T-helper 2 cell treated with Interferon-gamma antibody and Interleukin-4, amounts not matched to agents 5 μg/mL and 100 μg/mL, for 36 hours (primary cell): ENCODE measurements at places on chromosomes 2 and 18.

GRCh38 chr2:203551778-203552177, 16.7 kb upstream of the RAPH1 start:
- H3K4me1 ChIP-seq, result peaks cover 9% of the 10 kb centered on the region
- DNase-seq, result no peak
- no peak overlapping the region for H3K27ac ChIP-seq
- no peaks in the 10 kb centered on the region for H3K36me3 ChIP-seq
- no peak overlapping the region for H3K4me3 ChIP-seq
- peaks cover 12% of the 10 kb centered on the region for H3K27me3 ChIP-seq

DNA sequence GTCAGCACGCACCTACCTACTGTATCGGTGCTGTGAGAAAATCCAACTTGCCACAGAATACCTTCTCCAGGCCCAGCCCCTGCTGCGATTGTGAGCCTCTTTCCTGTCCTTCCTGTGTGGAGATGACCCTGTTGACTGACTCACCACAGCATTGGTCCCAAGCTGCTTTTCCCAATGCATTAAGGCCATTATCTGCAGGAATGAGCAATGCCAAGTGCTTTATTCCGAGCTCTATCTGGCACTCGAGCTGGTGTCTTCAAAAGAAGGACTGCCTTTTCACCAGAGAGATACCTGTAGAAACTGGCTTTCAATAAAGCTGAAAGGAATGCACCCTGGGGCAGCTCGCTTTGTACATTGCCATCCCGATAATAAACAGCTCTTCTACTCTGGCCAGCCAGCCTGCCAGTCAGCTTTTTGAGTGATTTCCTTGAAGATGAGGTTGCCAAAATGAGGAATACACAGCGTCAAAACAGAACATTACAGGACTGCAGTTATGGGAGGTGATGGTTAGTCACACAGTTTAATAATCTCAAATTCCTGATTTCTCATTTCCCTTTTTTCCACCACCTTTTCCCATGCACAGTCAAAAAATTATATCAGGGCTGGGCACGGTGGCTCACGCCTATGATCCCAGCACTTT, 8.3 kb upstream of the RNF103 start:
- no peak for DNase-seq
- no peaks in the 10 kb centered on the region for H3K4me1 ChIP-seq
- H3K27me3 ChIP-seq, result peaks cover 22% of the 10 kb centered on the region
- H3K4me3 ChIP-seq, result no peak overlapping the region
- no peaks in the 10 kb centered on the region for H3K36me3 ChIP-seq

DNA sequence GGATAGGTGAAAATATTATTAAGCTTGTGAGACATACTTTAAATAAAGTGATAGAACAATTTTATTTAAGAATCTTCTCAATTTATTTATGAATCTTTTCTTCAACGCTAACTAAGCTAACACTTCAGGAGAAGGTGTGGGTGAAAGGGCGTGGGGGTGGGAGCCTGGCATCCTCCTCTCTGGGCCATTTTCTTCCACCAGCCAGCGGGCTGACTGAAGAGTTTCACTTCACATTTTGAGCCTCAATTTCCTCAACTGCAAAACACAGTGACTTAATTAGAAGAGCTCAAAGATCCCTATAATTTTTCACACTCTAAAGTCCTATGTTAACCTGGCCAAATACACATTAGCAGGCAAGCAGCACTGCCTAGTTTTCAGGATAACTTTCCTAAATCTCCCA, 94.8 kb downstream of the FTCDNL1 start:
- DNase-seq, result no peak
- no peaks in the 10 kb centered on the region for H3K4me1 ChIP-seq
- H3K4me3 ChIP-seq, result no peak overlapping the region
- no peaks in the 10 kb centered on the region for H3K36me3 ChIP-seq
- H3K27ac ChIP-seq, result no peak overlapping the region

GRCh38 chr2:3257166-3257565, 120.5 kb downstream of the EIPR1 start:
- H3K36me3 ChIP-seq, result peaks cover 19% of the 10 kb centered on the region
- no peak overlapping the region for H3K4me3 ChIP-seq
- DNase-seq, result no peak
- no peaks in the 10 kb centered on the region for H3K27me3 ChIP-seq
- no peak overlapping the region for H3K27ac ChIP-seq
- no peaks in the 10 kb centered on the region for H3K4me1 ChIP-seq

- no peak overlapping the region for H3K27ac ChIP-seq
- H3K27me3 ChIP-seq, result no peaks in the 10 kb centered on the region
- no peak overlapping the region for H3K4me3 ChIP-seq
- no peaks in the 10 kb centered on the region for H3K4me1 ChIP-seq
Observed at GRCh38 chr18:29651122-29651680, 1391.3 kb downstream of the DSC3 start.

GRCh38 chr2:8315531-8316165, 366.2 kb upstream of the ID2 start:
- H3K36me3 ChIP-seq, result peaks cover 7% of the 10 kb centered on the region
- H3K27ac ChIP-seq, result no peak overlapping the region
- H3K4me1 ChIP-seq, result peaks cover 47% of the 10 kb centered on the region
- no peak for DNase-seq
- H3K27me3 ChIP-seq, result peaks cover 31% of the 10 kb centered on the region

GRCh38 chr2:122129399-122129798, 373.9 kb downstream of the TSN start:
- no peak overlapping the region for H3K27ac ChIP-seq
- H3K4me3 ChIP-seq, result no peak overlapping the region
- no peaks in the 10 kb centered on the region for H3K36me3 ChIP-seq
- no peak for DNase-seq

GRCh38 chr2:230650585-230651137, 62.0 kb upstream of the CAB39 start:
- no peak for DNase-seq
- peaks cover 29% of the 10 kb centered on the region for H3K4me1 ChIP-seq
- H3K4me3 ChIP-seq, result no peak overlapping the region
- H3K27ac ChIP-seq, result no peak overlapping the region
- H3K36me3 ChIP-seq, result peaks cover 24% of the 10 kb centered on the region

- no peaks in the 10 kb centered on the region for H3K27me3 ChIP-seq
- no peaks in the 10 kb centered on the region for H3K4me1 ChIP-seq
- DNase-seq, result no peak
Observed at GRCh38 chr2:22487541-22487940, 897.4 kb upstream of the KLHL29 start.

- H3K4me3 ChIP-seq, result no peak overlapping the region
- no peaks in the 10 kb centered on the region for H3K36me3 ChIP-seq
- no peak overlapping the region for H3K27ac ChIP-seq
- H3K4me1 ChIP-seq, result no peaks in the 10 kb centered on the region
Observed at GRCh38 chr2:164675027-164675426, 53.7 kb upstream of the GRB14 start.

DNA sequence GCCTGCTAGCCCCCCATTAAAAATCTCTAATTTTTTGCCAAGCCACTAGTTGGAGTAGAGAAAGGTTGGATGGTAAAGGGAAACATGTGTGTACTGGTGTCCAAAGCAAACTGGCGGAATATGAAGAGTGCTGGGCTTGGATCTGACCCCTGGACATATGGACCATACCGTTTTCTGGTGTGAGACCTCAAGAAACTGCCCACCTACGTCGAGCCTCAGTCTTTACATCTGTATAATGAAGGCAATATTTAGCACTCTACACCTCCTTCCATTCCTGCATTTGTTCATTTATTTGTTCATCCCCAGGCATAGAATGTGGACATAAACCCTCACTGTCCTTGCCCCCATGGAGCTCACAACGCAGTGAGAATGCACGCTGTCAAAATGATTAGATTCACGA, 142.4 kb downstream of the RHBDD1 start:
- DNase-seq, result no peak
- no peak overlapping the region for H3K27ac ChIP-seq
- H3K4me1 ChIP-seq, result peaks cover 29% of the 10 kb centered on the region

- H3K4me1 ChIP-seq, result no peaks in the 10 kb centered on the region
- no peak overlapping the region for H3K4me3 ChIP-seq
- no peaks in the 10 kb centered on the region for H3K36me3 ChIP-seq
- DNase-seq, result no peak
Observed at GRCh38 chr2:19801367-19802080, 100.3 kb downstream of the TTC32 start.

DNA sequence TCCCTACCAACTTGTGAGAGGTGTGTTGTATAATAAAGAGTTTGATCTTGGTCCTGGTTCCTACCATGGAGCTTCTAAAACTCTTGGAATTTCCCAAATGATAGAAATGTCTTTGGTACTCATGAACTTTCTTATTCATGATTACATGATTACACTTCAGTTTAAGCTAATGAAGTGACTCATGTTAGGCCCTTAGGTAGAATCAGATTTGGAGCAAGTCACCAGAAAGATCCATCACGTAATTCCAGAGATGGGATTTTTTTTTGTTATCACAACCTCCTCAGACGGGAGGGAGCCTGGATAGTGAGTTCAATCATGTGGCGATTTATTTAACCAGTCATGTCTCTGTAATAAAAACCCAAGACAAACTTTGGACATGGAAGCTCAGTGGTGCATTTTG, 1287.6 kb upstream of the ZEB2 start:
- no peak for DNase-seq
- H3K36me3 ChIP-seq, result no peaks in the 10 kb centered on the region
- no peak overlapping the region for H3K27ac ChIP-seq
- H3K4me3 ChIP-seq, result no peak overlapping the region
- no peaks in the 10 kb centered on the region for H3K27me3 ChIP-seq
- H3K4me1 ChIP-seq, result no peaks in the 10 kb centered on the region

DNA sequence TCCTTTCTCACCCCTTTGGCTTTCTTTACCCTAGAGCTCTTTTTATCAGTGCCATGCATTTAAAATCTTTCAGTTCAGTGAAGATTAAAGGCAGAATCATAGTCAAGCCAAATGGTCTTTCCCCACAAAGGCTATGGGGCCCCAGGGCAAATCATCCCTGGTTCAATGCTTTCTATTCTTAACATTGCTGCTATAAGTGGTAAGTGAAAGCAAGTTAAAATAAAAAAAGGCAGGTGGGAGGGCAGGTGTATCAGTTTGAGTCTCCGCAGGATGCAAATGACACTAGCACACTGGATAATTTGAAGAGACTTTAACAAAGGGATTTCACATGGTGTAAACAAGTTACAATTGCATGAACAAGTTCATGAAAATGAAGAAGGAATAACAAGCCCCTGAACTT, 757.4 kb downstream of the SATB2 start:
- no peak overlapping the region for H3K27ac ChIP-seq
- no peak overlapping the region for H3K4me3 ChIP-seq
- no peaks in the 10 kb centered on the region for H3K27me3 ChIP-seq
- no peaks in the 10 kb centered on the region for H3K4me1 ChIP-seq
- no peak for DNase-seq
- no peaks in the 10 kb centered on the region for H3K36me3 ChIP-seq
